Mesendoderm (in vitro differentiated cells): ENCODE measurements at places on chromosomes 2 and 18.

- no peak for DNase-seq
Observed at GRCh38 chr2:11861044-11861443, 114.6 kb downstream of the LPIN1 start.

- no peak for DNase-seq
Observed at GRCh38 chr2:109466674-109467575, 146.8 kb downstream of the SEPTIN10 start.

- DNase-seq: no peak
Observed at GRCh38 chr2:136434251-136434715, 316.3 kb upstream of the CXCR4 start.

- no peak for DNase-seq
Observed at GRCh38 chr2:192571636-192572035, 376.9 kb upstream of the TMEFF2 start.

DNA sequence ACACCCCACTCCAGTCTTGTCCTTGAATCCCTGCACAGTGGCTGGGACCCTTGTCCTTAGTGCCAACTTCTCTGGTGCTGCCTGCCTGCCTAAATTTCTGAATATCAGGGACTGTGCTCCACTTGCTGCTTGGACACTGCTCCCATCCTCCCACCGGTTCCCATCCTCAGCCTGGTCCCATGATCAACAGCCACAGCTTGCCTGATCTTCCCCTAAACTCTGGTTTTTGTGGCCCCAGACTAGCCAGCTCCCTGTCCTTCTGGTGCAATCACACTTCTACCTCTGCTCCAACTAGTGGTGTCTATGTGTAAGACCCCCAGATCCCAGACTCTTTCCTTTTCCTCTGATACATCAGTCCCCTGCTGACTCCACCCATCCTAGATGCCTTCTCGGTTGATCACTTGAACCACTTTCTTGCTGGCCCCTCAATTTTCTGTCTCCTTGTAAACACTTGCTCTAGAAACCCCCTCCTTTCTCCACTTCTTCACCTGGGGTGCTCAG is 37.2 kb upstream of the POLE4 start:
- DNase-seq: peak; percentile 38

DNA sequence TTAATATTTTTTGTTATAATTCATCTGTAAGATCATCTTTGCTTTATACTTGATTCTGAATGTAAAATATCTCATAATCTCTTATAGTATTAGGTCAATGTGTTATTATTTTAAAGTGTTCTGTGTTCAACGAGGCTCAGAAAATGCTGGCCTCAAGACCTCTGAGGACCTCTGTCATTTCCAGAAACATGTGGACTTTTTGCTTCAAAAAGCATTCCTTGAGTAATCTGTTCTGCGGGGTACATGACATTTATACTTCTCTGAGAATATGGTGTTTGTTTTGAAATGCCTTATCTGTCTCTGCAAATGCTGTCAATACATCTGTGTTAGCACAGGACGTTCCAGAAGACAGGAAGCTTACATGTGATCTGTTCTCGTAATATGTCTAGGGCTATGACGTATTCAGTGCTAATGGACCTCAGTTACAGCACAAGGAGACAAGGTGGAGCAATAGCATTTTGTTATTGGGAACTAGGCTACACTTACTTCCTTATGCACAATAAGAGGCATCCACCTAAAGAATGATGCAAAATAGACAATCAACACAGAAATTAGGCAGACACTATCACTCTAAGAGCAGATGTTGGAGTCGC is 37.6 kb upstream of the IL1RL1 start:
- no peak for DNase-seq

GRCh38 chr2:71462056-71462605 is 8.8 kb downstream of the DYSF start:
- no peak for DNase-seq

- no peak for DNase-seq
Observed at GRCh38 chr2:26712486-26713465, 20.3 kb downstream of the KCNK3 start.

DNA sequence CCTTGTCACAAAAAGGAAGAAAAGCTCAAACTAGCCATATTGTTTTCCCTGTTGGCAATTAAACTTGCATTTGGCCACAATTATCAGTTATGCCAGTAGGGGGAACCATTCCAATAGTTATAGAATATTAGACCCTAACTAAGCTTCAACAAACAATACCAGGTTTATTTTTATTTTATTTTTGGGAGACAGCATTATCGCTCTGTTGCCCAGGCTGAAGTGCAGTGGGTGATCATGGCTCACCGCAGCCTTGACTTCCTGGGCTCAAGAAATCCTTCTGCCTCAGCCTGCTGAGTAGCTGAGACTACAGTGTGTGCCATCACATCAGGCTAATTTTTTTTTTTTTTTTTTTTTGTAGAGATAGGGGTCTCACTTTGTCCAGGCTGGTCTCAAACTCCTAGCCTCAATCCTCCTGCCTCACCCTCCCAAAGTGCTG is 102.1 kb downstream of the ATAD2B start:
- peak; percentile 44 for DNase-seq

DNA sequence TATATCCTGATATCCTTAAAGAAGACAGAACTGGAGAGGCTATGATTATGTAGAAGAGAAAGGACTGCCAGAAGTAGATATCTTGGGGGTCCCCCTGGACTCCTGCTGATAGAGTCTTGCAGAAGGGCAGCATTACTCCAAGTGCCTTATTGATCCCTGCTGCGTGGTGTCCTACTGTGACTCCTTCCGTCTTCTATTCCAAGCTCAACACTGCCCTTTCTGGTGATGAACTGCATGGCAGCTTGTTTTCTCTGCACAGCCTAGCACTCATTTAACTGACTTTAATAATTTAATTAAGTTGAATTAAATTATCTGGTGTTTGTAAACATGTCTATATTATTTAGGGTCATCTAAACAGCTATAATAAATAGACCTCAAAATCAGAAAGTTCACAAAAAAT is 194.1 kb upstream of the DSEL start:
- peak; percentile 68 for DNase-seq

DNA sequence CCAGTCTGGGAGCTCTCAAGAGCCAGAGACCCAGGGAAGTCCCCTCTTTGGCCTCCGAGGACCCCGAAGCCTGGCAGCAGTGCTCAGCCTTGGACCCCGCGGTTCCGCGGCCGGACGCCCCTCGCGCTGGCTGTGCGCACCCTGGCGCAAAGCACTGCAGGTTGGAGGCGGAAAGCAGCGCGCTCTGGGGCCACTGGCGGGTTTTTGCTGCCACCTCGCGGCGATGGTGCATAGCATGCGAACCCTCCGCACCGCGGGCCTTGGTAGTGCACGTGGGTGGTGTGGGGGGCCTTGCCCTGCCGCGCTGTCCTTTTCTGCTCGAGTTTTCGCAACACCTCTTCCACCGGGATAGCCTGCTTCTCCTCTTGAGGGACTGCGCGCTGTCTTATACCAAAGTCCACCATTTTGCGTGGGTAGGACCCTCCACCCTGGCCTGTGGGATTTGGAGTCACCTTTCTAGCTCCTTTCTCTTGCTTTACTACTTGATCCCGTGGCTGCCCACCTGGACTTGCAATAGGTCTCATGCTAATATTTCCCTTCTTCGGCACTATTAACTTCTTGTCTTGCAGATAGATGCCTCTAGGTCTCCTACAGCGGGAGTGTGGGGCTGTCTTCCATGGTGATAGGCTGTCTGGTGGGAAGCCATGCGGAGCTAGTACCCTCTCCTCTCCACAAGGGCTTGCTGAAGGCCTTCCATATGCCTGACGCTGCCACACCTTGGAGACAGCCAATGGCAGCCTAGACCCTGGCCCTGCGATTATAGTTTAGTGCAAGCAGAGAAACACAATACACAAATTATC is 14.3 kb downstream of the SIX3 start:
- DNase-seq: peak; percentile 76

- DNase-seq: no peak
Observed at GRCh38 chr18:26893996-26894395, 28.5 kb upstream of the AQP4 start.

GRCh38 chr2:128623776-128624761 is 305.4 kb upstream of the HS6ST1 start:
- DNase-seq: no peak

- DNase-seq: no peak
Observed at GRCh38 chr2:159922563-159922962, 124.6 kb upstream of the CD302 start.

GRCh38 chr18:1846640-1847039 is 724.7 kb downstream of the METTL4 start:
- DNase-seq: no peak

GRCh38 chr2:223056701-223057418 is 4.9 kb downstream of the KCNE4 start:
- no peak for DNase-seq

DNA sequence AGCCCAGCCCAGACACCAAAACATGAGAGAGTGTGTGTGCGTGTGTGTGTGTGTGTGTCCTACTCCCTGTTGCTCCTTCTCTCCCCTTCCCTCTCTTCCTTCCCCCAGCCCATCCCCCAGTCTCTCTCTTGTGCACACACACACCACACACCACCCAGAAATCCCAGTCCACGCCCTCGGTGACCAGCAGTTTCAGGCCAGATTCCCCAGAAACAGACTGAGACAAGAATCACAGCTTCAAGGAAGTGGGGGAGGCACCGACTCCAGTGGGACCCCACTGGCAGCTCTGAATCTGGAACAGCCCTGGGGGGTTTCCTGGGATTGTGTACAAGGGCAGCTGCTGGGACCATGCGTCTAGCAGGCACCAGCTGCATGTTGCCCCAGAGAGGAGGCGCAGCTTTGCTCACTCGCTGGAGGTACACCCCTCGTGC is 113.5 kb downstream of the NDUFA10 start:
- DNase-seq: no peak

GRCh38 chr2:135317375-135317774 is 213.6 kb downstream of the ZRANB3 start:
- no peak for DNase-seq

DNA sequence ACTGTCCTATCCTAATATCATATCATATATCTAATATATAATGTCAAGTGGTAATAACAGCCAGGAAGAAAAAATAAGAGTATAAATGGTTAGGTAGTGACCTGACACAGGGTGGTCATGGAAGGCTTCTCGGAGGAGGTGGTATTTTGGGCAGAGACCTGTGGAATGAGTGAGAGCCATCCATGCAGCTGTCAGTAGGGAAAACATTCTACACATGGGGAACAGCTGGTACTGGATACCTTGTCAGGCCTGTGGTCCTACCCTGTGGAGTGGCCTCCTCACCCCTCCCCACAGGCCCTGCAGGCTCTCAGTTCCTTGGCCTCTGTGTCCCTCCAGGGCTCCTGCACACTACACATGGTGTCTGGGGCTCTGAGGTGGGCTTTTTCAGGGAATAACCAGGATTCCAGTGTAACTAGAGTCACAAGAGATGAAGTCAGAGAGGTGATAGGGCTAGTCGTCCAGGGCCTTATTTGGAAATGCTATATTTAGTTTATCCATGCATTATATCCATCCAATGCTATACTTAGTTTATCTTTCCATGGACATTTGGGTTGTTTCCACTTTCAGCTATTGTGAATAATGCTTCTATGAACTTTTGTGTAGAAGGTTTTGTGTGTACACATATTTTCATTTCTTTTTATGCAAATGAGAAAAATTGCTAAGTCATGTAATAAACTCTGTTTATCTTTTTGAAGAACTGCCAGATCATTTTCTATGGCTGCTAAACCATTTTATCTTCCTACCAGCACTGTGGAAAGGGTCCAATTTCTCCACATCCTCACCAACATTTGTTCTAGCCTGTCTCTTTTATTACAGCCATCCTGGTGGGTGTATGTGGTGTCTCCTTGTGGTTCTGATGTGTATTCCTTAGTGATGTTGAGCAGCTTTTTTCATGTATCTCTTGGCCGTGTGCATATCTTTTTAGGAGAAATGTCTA is 75.6 kb downstream of the TPGS2 start:
- DNase-seq: no peak

DNA sequence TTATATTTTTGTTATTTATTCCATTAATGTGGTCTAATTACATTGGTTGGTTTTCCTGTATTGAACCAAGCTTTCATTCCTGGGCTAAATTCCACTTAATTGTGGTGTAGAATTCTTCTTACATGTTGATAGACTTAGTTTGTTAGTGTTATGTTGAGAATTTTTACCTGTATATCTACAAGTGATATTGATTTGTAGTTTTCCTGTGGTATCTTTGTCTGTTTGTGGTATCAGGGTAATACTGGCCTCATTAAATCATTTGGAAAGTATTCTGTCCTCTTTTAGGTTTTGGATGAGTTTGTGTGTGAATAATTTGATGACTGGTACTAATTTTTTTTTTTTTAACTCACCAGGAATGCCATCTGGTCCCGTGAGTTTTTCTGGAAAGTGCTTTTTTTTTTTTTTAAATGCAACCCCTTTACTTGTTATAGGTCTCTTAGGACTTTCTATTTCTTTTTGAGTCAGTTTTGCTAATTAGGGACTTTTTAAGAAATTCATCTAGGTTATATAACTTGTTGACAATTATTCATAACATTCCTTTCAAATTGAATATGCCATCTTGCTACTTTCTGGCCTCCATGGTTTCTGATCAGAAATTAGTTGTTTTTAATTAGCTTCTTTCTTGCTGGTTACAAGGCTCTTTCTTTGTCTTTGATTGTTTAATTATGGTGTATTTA is 232.8 kb downstream of the CCDC85A start:
- no peak for DNase-seq

DNA sequence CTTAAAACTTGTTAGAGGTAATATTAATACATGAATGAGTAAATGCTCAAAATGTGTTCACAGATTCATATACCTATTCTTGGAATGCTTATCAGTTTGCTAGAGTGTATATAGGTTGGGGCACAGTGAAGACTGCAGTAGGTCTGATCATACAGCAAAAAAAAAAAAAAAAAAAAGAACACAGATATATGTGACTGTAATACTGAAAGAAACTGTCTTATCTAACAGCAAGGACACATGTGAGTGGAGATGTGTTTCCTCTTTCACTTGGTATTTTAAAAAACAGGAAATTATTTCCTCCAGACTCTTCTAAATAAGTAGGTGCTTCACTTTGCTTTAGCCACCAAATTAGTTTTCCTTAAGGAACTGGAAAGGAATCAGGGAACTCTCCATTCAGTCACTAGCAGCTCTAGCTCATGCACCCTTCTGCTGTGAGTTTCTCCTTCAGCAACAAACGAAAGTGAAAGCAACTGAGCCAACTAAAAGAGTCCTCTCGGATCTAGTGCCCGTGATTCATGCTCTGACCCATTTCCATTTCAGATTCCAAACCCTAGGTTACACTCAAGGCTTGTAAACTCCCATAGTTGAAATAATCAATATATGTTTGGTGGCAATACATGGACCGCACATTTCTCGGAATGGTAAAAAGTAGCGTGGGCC is 98.5 kb downstream of the DSEL start:
- DNase-seq: no peak

- DNase-seq: no peak
Observed at GRCh38 chr18:26386441-26386840, 160.2 kb downstream of the TAF4B start.

- DNase-seq: peak; percentile 38
Observed at GRCh38 chr2:23199115-23199918, 185.7 kb upstream of the KLHL29 start.

GRCh38 chr2:231676243-231676642 is 32.1 kb upstream of the PTMA start:
- DNase-seq: no peak

- peak; percentile 52 for DNase-seq
Observed at GRCh38 chr2:219737270-219737691, 109.9 kb downstream of the SLC4A3 start.

GRCh38 chr2:95316466-95317122 is 19.4 kb downstream of the KCNIP3 start:
- no peak for DNase-seq
